ENCODE measurements at places on chromosomes 5 and 9. TPM values are rescaled to one million over a fixed set of nuclear protein-coding genes. Genes with fewer than 3 reads are reported as not detected.
A peak's percentile ranks its signal among the peaks of the same experiment; 100 is the strongest.

Gene LCP2
- 162 TPM for total RNA-seq

Gene PCDHAC1
- total RNA-seq = not detected

Gene TAF11L5
- total RNA-seq = not detected

Gene AHRR
- 56.0 TPM for total RNA-seq

Gene SNX18
- 6.4 TPM for total RNA-seq

Gene PCYOX1L
- 24.4 TPM for total RNA-seq

Gene HSPB3
- not detected for total RNA-seq

Gene CDKN2A
- 5.0 TPM for total RNA-seq

Gene ANKH
- total RNA-seq = 103 TPM

Gene STKLD1
- 1.3 TPM for total RNA-seq

Gene STPG3
- total RNA-seq = 0.63 TPM

- no peak for DNase-seq
Observed at GRCh38 chr5:118529361-118530144, 458.8 kb downstream of the DTWD2 start.

DNA sequence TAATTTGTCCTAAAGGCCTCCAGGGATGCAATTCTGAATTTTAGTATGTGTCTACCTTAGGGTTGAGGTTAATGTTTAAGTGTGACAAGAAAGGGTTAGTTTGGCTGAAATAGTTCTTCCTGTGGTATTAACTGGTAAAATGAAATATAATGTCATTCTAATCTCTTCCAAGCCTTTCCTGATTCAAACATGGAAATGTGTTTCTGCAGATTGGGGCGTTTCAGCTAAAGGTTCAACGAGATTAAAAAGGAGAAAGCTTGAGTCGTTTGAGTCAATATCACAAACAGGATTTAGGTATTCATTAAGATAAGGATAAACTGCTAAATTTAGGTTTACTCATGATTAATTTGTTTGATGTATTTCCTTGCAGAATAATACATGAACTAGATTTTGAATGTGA, 34.4 kb upstream of the ALDOB start:
- DNase-seq = no peak

DNA sequence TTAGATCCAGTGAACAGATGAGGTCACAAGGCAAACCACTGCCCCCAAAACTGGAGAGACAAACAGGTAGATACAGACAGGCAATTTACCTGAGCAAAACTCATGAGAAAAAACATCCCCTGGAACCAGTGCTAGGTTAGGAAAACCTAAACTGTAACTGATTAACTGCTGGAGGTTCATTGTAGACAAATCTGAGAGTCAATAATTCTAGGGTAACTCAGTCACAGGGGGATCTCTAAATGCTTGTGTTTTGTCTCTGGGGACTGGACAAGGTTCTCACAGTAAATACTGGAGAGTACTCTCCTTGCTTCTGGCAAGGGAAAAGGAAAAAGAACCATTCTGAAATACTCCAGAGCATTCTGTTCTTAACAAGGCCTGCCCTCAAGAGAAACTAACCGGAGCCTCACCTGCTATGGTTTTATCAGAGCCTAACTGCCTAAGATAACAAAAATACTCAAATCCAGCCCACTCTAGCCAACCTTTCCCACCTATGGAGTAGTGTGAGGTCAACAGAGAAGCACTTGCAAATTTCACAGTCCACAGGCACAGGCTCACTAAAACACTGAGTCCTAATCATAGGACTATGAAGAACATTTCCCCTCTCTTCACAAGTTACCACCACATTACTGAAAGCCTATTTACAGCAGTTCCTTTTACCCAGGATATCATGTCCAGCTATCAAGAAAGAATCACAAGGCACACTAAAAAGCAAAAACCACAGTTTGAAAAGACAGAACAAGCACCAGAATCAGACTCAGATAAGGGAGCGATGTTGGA, 139.9 kb upstream of the ACOT12 start:
- no peak for DNase-seq

- DNase-seq = no peak
Observed at GRCh38 chr5:73311291-73312110, 137.1 kb downstream of the FOXD1 start.

DNA sequence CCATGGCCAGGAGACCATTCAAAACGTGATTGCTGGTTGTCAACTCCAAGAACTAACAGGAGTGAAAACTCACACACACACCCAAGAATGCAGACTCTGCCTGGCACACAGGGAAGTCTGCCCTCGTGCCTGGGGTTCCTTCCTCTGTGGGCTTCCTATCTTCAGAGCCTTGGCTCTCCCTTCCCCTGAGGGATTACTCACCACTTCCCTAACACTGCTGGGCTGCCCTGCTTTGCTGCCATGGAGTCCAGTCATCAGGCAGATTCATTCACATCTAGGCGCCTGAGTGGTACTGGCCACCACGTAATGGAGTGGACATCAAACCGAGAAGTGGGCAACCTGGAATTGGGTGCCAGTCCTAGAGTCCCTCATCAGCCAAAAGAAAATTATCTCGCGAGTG, 76.4 kb upstream of the PRSS3 start:
- no peak for DNase-seq

DNA sequence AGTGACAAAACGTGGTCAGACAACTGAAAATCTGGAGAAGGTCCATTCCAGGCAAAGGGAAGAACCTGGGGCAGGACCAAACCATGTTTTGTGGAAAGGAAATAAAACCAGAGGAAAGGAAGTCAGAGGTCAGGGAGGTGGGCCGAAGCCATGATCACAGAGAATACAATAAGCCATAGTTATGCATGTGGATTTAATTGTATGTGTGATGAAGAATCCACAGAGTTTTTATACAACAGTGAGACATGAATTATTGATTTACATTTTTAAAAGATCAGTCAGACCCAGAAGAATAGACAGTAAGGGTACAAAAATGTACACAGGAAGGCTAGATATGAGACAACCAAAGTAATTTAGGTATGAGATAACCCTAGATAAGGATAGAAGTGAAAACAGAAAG, 20.8 kb downstream of the TTC33 start:
- DNase-seq = no peak

DNA sequence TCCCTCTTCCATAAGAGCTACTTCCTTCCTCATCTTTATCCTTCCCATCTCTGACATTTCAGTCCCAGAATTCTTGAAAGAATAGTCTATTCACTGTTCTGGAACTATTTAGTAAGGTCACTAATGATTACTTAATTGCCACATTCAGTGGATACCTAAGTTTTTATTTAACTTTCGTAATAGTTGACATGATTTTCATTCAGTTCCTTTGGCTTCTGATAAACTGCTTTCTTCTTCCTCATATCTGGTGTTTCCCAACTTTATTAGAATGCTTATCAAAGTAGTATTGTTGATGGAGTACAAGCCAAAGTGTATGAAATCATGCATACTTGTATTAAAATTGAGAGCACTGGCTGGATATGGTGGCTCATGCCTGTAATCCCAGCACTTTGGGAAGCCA, 10.8 kb downstream of the UBE2D2 start:
- DNase-seq = no peak

DNA sequence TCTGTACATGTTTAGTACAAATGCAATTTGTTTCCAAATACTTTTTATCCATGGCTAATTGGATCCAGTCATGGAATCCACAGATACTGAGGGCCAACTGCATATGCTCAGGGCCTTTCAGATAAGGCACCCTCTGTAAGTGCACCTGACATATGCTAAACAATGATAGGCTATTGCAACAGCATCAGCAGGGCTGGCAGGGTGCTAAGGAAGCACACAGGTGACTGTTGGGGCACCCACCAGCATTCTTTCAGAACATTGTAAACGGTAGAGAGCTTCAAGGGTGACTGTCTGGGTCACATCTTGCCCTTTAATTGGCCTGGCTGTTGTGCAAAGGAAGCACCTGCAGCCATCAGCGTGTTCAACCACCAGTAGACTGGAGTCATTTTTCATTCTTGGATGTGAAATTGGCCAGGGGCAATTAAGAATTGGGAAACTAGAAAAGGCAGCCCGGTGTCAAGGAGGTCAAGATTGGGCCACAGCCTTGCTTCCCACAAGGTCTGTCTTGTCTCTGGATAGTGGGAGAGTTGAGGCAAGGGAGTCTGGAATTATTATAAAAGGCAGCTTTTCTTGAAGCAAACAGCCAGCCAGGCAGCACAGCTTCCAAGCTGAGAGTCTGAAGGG, 129.3 kb upstream of the RAI14 start:
- DNase-seq = no peak

DNA sequence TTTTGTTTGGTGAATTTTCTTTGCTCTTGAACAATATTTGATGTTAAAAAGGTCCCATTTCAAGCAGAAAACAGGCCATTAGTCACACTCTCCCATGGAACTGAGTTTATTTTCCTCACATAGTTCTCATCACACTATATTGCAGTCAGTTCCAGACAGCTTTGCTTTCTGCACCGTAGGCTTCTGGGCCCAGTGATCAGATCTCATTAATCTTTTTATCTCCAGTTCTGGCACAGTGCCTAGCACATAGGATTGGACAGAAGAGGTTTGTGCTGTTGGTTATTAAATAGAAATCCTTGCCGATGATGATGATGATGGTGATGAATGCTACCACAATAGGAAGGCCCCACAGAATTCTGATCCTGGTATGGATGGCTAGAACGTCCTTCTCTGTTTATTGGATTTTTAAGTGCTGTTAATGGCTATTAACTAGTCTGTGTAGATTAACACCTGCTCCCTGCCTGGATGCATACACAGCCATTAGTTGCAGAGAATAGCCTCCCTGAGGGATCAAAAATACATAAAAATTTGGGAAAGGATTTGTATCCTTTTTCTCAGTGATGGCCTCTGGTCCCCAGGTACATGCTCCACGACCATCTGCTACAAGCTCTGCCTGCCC, 52.0 kb upstream of the NTRK2 start:
- DNase-seq = no peak

- DNase-seq = no peak
Observed at GRCh38 chr9:32899181-32899580, 102.2 kb downstream of the APTX start.

- DNase-seq = no peak
Observed at GRCh38 chr5:160271396-160271795, 41.0 kb downstream of the CCNJL start.

DNA sequence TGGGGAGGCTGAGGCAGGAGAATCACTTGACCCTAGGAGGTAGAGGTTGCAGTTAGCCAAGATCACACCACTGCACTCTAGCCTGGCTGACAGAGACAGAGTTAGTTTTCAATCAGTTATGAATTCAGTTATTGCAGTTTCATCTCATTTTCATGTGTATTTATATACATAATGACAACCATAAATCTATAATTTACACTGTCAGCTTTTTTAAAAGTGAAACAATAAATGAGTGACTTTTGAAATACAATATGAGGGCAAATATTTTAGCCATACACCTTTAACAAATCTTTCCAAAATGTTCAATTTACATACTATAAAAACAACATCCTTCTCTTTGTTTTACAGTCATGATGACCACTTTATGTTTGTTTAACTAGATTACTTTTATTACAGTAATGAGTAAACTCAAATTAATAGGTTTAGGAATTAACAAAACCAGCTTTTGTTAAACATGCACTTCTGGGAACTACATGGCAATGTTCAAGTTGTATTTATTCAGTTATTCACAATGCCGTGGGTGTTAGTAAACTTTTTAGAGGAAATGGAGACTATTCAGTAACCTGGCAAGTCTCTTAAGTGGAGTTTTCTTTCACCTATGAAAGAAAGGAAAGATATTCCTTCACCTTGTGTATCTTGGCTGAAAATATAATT, 12.7 kb downstream of the TYRP1 start:
- no peak for DNase-seq

DNA sequence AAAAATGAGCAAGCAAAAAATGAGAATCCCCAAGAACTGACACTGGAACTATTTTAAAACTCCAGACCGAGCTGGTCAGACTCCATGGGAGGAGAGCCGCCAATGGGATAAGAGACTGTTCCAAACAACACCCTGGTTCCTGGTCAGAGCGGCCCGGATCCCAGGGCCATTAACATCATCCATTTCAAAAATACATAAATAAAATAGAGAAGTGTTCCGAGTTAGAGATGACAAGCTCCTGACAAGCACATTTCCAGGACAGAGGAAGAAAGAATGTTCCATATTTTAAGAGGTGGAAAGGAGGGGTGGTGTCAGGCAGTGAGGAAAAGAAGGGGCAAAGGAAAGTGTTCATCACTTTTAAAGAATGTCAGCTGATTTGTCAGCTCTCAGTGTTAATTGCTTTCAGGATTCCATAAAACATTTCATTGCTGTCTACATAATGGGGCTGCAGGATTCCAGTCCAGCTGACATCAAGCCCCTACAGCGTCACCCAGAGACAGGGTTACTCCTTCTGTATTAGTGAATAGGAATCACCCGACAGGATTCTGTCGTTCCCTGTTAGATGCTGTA, 202.5 kb upstream of the TRIM32 start:
- no peak for DNase-seq

DNA sequence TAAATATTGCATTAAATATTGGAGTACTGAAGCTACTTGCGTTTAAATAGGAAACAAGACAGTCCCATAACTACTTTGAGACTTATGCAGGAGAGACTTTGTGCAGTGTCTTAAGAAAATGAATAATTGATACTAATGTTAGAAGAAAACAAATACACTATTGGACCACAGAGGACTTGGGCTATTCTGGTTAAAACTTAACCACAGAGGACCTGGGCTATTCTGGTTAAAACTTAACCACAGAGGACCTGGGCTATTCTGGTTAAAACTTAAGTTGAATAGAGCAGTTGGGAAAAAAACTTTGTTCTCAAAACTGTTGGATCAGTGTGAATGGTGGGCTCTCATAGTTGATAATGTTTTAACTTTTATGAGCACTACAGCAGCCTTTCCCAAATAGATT, 141.7 kb downstream of the WDR70 start:
- no peak for DNase-seq

- DNase-seq = no peak
Observed at GRCh38 chr9:32832346-32832745, 49.0 kb downstream of the TMEM215 start.

- no peak for DNase-seq
Observed at GRCh38 chr5:96075579-96076289, 114.1 kb upstream of the ELL2 start.

DNA sequence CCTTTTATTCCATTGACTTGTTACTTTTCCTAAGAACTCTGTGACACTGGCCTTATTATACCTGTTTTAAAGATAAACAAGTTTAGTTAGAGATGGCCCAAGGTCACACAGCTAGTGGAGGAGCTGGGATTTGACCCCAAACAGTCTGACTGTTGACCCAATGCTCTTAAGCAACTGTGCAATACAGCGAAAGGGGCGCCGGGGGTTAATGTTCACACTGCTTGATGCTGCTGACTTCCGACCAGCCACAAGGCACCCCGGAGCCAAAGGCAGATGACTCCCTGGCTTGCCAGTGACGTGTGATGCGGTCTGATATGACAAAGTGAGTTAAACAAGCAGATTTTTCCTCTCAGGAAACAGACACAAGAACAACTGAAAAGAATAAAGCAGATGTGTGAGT, 23.9 kb downstream of the PIK3R1 start:
- DNase-seq = peak; percentile 85

DNA sequence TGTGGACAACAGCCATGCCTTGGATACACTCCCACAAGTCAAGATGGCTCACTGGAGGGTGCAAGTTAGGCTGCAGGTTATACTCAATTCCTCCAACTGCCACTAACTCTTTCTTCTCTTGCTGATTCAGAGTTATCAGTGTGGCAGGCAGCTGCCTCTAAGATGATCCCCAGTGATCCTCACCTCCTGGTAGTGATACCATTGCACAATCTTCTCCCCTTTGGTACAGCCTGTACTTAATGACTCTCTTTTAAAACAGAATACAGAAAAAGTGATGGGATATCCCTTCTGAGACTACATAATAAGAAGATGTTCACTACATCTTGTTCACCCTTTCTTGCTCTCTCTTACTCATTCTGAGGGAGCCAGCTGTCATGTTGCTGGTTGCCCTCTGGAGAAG, 323.1 kb downstream of the RAB3C start:
- DNase-seq = no peak

Data from activated T-cell treated with anti-CD3 and anti-CD28 coated beads, Interleukin-2, amount 50 U/mL, for 72 hours (primary cell).